NCI-H1092 (cell line): ENCODE measurements at places on chromosomes 12 and 14.

DNA sequence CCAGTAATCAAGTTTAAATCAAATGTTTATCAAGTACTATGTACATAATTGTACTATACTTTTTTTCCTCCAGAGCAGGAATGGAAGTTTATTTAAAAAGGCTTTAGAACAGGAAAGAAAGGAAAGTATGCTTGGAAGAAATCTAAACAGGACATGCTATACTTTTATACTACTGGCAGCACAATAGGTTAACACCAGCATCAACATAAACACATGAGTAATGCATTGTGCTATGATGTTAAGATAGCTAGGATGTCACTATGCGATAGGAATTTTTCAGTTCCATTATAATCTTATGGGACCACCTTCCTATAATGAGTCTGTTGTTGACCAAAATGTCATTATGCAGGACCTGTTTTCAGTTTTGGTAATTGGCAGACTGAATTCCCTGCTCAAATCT lies 41.5 kb upstream of the ANKS1B start:
- DNase-seq, result no peak

DNA sequence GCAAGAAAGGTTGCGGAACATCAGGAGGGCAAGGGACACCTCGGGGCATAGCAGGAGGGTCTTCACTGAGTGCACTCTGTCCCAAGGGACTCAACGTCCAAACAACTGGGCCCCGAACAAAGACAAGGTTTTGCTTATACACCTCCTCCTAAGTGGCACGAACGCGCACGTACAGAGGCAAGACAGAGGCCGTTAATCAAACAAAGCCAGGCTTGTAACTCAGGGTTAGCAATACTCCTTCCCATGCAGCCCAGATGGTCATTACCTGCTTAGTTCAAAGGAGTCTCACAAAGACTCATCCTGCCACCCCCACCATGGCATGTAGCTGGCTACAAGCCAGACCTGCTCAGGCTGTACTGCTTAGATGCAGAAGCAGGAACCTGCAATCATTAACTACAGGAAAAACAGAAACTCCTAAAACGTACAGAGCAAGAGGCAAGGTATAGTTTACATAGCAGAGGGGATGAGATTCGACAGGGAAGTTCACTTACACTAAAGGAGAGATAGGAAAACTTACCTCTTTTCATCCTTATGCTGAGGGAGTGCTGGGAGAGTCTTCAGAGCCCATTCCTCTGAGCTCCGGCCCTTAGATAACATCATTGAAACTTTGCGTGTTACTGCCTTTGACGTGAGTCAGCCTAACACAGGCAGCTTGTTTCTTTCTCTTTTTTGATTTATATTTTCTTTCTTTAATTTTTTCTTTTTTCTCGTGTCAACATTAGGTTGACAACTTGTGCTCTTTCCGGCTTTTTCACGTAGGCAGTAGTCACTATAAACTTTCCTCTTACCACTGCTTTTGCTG lies 1319.1 kb downstream of the TMEM121 start:
- DNase-seq, result no peak

- peak; percentile 3 for DNase-seq
These were observed 9.2 kb upstream of the APOLD1 start for GRCh38 chr12:12776261-12776660.

- no peak for DNase-seq
These were observed 243.8 kb downstream of the ADGRD1 start for GRCh38 chr12:131197490-131197889.
